A673 (cell line): ENCODE measurements at places on chromosomes 16 and 17.

GRCh38 chr17:21276264-21276588 is 8.3 kb upstream of the MAP2K3 start:
- DNase-seq, result no peak

DNA sequence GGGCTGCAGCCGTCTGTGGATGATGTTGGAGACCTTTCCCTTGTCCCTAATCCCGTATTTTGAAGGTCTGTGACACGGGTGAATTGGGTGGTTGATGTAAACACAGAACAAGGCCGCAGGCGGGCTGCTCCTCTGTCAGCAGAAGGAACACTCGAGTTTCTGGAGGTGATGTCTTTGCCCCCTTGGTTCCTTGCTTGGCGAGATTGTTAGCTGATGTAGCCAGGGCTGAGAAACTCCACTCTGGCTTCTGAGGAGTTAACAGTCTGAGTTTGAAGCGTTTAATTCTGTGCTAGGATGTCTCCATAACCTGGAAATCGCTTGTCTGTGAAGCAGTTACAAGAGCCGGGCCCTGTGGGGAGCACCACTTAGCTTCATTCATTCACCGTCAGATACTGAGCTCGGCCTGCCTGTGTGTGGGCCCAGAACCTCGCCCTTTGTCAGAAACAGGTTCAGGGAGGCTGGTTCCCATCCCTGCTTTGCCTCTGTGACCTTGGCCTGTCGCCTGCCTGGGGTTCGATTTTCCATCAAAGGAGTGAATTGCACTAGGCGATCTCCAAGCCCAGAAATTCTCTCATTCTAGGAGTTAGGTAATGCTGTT is 1.3 kb downstream of the MAPK8IP3 start:
- DNase-seq, result peak; percentile 23

DNA sequence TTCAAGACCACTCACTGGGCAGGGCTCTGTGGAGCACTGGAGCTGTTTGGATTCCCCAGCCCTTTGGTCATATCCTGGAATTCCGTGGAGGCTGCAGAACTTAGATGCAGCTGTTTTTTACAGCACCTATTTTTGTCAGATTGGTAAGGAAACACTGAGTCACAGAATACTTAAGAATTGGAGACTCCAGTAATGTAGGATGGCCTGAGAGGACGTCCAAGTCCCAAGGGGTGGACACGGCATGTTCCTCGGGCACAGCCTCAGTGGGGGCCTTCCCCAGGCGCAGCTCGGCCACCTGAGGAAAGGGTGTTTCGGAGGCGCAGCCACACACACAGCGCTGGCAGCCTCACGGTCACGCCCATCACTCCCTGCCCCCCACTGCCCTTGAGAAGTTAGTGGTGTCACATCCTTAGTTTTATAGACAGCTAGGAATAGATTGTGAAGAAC is 14.8 kb downstream of the PLD6 start:
- no peak for DNase-seq

- peak; percentile 51 for DNase-seq
Observed at GRCh38 chr17:14121952-14122351, 52.6 kb downstream of the COX10 start.

DNA sequence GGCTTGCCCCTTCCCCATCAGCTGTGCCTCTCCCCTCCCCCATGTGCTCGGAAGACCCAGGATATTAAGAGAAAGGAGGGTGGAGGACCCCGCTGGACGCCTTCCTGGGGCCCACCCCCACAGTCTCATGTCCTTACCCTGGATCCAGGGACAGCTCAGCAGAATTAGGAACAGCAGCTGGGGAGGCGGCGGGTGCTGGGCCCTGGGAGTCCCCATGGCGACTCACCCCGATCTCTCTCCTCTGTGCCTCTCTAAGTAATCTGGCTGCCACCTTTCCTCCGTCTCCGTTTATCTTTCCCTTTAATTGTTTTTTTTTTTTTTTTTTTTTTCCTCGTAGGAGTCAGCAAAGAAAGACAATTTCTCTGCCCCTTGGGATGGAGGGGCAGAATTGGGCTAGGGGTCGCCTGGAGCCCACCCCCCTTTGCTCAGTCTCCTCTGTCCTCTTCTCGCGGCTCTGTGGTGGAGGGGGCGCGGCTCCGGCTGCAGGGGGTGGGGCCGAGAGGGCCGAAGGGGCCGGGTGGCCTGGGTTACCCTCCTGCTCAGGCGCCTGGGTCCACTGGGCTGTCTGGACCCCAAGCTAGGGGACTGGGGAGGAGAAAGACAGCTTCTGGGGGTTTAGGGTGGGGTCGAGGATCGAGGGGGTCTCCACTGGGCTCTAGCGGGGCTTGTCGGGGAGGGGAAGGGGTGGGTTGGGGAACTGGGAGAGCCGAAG is 390 bp downstream of the SEZ6L2 start:
- peak; percentile 27 for DNase-seq

- DNase-seq, result peak; percentile 69
Observed at GRCh38 chr17:49996495-49997300, 1.7 kb upstream of the DLX3 start.

DNA sequence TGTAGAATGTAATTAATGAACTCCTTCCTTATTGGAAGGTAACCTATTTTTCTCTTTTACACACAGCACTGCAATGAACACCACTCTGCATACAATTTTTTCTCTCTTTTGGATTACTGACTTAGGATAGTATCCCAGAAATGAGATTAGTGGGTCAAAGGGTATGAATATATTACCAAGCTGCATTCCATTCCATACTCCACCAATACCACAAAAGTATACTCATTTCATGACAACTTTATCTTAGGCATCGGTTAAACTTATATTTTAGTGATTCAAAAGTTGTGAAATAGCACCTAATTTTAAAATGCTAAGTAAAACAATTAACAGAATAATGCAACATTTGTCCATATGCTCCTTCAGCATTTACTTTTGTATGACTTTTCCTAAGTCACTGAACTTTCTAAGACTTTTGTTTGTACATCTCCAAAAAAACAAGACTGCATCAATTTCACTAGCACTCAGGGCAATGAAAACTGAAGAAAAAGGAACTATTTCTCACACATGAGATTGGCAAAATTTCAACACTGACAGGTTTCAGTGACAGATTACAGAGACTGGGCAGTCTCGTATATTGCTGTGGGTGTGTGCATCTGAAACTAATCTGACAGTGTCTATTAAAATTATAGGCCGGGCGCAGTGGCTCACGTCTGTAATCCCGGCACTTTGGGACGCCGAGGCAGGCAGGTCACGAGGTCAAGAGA is 32.1 kb downstream of the HELZ start:
- peak; percentile 61 for DNase-seq

DNA sequence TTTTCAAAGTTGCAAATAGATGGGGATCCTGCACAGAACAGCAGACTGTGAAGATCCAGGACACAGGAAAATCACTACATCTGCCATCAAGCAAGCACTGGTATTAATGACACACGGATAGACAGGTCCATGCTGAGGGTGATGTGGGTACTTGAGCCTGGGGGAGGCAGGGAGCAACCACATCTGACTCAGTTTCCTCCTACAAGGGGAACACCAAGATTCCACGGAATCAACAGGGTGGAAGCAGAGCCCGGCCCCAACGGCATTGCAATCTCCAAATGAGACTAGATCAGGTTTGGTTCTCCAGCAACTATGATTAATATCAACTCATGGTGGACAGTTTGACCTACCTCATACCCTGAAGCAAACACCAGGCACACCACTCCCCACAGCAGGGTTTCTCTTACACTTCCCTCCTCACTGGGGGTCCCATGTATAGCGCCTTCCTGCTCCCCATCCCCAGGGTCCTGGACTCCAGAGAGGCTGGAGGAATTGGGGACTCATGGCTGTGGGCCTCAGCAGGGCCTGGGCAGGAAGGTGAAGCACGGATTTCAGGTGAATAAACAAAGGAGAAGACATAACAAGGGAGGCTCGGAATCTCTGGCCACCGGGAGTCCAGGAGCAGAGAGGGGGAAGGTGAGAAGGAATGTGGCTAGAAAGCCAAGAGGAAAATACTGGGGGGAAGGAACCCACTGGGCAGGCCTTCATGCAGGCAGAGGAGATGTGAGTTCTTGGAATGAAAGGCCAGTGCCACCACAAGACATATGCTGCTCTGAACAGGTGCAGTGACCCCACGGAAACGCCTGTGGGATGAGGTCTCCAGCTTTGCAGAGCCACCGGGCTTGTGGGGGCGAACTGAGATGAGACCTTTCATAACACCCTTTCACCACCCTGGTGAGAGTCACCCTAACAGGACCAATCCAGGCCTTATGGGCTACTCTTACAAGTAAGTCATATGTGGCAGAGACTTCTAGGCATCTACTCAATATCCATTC is 29.5 kb upstream of the PIK3R6 start:
- no peak for DNase-seq

DNA sequence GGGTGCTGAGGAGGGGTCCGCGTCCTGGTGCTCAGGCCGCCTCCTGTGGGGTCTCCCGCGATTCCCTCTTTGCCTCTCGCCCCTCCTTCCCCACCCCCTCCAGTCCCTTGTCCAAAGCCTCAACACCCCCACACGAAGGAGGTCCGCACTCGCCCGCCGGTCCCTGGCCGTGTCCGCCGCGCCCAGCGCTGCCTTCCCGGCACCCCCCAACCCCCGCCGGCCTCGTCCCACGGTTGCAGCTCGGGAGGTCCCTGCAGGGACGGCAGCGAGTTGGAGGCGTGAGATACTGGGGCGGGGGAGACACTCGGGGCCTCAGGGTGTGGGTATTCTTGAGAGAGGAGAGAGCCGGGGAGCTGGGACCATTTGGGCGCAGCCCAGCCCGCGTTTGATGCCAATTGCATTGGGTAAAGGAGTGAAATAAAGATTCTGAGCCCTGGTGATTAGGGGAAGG is 468 bp downstream of the FLYWCH2 start:
- peak; percentile 21 for DNase-seq

- DNase-seq, result no peak
Observed at GRCh38 chr17:40092581-40092980, 7.8 kb downstream of the NR1D1 start.

GRCh38 chr16:31033709-31034492 is 543 bp downstream of the STX4 start:
- DNase-seq, result peak; percentile 90

GRCh38 chr16:19783363-19784182 is 65.5 kb downstream of the IQCK start:
- no peak for DNase-seq

- DNase-seq, result no peak
Observed at GRCh38 chr17:43860077-43860725, 13.2 kb downstream of the CD300LG start.

- DNase-seq, result no peak
Observed at GRCh38 chr17:77196251-77196650, 55.5 kb downstream of the SEC14L1 start.

- DNase-seq, result no peak
Observed at GRCh38 chr16:22786691-22787090, 27.3 kb upstream of the HS3ST2 start.

- peak; percentile 53 for DNase-seq
Observed at GRCh38 chr17:65183736-65184135, 46.6 kb downstream of the RGS9 start.

DNA sequence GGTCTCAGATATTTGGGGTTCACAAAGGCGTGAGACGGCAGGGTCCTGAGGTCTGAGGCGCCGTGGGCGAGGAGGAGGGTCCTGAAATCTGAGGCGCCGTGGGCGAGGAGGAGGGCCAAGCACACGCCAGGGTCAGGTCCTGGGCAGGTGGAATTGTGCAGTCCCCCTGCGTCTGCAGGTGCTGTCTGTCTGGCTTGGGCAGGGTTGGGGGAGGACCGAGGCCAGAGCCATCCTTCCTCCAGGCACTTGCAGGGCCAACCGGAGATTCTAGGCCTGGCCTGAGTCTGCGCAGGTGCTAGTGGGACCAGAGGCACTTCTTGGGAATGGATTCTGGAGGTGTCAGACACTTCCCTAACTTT is 2.4 kb upstream of the APRT start:
- DNase-seq, result no peak

DNA sequence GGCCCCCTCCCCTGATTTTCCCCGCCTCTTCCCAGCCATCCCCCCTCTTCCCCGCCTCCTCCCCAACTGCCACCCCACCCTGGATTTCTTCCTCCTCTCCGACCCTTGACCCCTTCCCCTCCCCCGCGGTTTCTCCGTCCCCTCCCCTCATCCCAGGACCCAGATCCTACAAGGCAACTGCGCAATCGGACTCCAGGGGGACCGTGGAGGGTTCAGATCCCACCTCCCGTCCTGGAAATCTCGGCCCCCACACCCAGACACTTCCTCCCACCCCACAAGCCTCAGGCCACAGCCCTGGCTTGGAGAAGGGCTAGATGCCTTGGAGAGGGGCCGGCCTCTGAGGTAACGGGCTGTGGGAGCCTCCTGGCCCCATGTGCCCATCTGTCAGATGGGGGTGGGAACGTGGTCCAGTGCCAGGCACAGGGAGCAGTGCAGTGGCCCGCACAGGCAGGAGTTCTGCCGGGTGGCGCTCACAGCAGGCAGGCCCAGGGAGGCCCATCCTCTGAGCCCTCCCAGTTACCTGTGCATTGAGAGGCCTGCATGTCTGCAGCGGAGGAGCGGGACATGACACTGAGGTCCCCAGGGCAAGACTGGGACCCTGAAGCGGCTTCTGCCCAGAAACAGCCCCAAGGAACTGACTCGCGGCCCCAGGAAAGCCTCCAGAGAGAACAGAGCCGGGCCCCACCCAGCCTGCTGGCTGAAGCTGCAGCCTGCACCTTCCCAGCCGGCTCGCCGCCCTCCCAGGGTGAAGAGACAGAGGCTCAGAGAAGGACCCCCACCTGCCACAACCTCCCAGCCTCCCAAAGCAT is 16.7 kb downstream of the ZNF423 start:
- no peak for DNase-seq
